ENCODE measurements at places on chromosomes 1 and 21.

DNA sequence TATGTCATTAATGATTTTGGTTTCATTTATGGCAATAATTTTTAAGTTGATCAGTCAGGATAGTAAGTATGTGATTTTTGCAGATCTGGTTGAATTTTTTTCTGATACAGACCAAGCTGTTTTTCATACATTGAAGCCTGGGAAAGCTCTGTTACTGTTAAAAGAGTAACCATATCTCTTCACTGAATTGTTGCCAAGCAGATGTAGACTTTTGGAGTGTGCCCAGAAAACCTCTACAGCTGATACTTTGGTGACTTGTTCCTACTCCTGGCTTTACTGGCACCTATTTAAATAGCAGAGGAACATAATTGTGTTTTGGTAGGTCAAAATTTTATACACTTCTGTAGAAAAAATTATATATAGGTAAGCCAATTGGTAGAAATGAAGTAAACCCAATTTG lies 49.4 kb downstream of the NFIA start:
- no peak for DNase-seq

DNA sequence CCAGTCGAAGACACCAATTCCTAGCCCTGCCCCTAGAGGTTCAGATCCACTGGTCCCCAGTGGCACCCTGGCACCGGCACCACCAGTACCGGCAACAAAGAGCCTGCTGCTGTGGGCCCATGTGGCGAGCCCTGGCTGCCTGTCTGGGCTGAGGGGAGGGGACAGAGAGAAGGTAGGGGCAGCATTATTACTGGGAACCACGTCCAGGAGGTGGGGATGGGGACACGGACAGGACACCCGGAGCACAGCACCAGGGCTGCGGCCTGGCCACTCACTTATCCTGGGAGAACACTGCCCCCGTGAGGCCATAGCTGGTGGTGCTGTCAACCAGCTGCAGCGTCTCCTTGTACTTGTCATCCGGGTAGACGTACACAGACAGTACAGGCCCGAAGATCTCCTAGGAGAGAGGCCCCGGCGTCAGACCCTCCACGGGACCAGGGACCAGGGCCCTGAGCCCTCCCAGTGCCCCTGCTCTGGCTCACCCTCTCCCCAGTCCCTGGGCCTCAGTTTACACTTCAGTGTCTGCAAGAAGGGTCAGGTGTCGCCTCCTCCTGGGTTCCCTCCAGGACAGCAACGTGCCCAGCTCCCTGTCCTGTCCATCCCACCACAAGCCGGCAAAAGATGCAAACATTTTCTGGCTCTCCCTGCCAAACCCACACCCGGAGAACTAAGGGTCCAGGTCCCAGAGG lies 15.8 kb upstream of the TAS1R2 start:
- DNase-seq: peak; percentile 19

- no peak for DNase-seq
These were observed 2.9 kb upstream of the EDN2 start for GRCh38 chr1:41487126-41488039.

GRCh38 chr1:63264161-63264560 lies 58.2 kb upstream of the FOXD3 start:
- DNase-seq: no peak

DNA sequence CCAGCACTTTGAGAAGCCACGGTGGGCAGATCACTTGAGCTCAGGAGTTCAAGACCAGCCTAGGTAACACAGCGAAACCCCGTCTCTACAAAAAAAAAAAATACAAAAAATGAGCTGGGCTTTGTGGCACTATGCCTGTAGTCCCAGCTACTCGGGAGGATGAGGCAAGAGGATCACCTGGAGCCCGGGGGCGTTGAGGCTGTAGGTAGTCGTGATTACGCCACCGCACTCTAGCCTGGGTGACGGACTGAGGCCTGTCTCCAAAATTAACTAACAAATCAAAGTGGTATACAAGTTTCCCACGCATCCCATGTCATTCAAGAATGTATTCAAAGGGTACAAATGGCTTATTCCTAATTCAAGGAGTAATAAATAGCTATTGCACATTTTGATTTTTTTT lies 2.4 kb downstream of the AUNIP start:
- DNase-seq: no peak

DNA sequence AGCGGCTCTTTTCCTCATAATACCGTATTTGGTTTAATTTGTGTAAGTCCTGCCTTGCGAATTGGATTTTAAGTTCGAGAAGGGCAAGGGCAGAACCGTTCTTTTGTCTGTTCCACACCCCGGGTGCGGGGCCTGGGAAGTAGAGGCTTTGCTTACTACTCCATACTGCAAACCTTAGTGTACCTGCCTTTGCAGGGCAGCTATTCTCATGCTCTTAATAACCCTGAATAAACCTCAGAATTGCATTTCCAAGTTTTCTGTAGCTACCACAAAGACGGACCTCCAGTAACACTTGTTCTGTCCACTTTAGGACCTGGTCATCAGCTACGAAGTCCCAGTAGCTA lies 657 bp upstream of the HNRNPU start:
- peak; percentile 7 for DNase-seq

DNA sequence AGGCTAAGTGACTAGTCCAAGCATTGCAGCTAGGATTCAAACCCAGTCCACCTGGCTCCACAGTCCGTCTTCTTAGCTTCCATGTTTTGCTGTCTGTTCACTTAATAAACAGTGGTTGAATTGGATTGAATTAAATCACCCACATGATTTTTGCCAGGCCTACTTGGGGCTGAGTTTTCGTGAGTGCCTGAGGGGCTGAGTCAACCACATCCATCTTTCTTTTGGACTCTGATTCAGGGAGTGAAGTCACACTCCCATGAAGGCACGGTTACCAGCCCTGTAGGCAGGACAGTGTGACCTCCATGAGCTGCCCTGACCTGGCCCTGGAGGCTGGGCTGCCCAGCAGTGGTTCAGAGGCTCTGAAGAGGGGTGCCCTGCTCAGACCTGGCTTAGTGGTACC lies 123.7 kb downstream of the ACTL8 start:
- DNase-seq: no peak

GRCh38 chr1:13617108-13617507 lies 33.5 kb downstream of the PDPN start:
- DNase-seq: no peak

DNA sequence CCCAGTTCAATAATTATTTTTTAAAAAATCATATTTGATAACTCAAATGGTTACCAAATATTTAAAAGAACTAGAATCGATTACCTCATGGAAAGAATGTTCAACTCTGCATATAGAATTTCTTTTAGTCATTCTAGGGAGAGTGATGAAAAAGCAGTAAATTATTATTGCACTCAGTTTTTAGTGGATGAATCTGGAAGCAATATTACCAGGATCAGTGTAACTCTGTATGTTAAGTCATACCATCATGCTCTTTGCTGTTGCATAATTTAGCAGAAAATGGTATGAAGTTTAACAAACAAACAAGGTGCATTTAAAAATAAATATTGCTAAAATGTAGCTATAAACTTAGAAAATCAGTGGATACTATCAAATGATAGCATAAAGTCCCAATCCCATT lies 46.1 kb upstream of the ARHGAP29 start:
- no peak for DNase-seq

DNA sequence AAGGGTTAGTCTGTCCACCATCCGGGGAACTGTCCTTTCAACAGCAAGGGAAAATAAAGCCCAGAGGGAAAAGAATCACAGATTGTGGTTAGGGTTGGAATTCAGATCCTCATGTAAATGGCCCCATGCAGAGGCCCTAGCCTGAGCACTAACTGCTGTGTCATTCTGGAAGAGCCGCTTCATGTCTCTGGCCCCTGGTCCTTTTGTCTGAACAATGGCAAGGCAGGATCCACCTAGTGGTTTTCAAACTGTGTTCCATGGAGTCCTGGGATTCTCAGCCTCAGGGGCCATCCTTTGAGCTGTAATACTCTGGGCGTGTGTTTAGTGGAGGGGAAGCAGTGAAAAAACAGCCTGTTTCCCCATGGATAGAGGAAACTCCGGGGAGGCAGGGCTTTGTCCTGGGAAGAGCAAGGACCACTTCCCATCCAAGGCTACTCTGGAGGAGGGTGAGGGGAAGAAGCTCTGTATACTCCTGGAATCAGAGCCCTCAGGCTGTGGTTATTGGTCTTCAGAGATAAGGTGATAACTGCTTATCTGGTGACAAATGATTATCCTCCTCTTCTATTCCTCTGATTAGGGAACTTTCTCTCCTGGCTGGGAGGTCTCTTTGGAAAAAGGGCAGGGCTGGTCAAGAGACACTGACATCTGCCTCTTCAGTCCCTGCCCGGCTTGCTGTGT lies 19.2 kb downstream of the PAX7 start:
- no peak for DNase-seq

DNA sequence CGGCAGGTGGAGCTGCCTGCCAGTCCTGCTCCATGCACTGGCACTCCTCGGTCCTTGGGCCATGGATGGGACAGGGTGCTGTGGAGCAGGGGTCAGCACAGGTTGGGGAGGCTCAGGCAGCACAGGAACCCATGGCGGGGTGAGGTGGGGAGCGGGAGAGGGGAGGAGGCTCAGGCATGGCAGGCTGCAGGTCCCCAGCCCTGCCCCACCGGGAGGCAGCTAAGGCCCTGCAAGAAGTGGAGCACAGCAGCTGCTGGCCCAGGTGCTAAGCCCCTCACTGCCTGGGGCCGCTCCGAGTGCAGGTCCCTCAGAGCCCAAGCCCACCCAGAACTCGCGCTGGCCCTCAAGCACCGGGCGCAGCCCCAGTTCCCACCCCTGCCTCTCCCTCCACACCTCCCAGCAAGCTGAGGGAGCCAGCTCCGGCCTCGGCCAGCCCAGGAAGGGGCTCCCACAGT lies 691 bp upstream of the GBP5 start:
- no peak for DNase-seq

DNA sequence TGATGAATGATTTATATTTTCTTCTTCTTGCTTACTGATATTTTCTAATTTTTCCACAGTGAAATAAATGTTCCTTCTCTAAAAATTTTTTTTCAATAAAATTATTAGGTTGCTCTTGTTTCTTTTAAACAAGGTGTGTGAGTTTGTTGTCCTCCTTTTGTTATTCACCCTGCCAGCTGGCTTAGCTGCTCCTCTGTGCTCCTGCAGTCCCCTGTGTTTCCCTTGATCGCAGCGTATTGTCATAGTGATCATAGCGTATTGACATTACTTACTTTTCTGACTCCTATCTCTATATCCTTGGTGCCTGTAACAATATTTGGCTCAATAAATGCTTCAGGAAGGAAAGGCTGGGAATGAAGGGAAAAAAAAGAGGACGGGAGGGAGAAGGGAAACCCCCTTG lies 24.9 kb upstream of the PODN start:
- no peak for DNase-seq

DNA sequence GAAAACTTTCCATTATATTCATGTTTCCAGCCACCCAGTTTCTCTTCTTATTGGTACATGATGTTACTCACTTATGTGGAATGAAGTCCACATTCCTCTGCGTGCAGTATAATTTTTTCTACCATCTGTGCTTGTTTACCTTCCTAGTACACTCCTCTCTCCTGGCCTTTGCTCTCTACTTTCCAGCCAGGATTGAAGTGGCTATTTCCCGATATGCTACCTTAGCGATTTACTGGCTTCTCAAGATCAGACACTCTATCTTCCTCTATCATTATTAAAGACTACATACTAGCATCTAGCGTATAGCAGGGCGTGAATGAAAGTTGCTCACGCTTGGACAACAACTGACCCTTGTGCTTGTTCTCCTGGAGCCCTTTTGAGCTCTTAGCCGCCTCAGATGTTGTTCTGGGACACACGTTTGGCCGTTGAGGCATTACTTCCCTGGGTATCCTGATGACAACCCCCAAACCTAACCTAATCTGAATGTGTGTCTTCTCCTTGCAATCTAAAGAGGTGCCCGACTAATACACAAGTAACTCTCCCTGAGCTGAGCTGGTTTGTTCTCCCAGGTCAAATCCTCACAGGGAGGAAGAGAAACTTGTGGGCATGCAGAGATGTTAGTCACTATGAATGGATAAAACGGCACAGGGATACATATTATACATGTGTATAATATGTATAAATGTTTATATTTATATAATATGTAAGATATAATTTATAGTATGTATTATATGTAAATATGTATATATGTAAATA lies 13.4 kb upstream of the MTARC2 start:
- no peak for DNase-seq

DNA sequence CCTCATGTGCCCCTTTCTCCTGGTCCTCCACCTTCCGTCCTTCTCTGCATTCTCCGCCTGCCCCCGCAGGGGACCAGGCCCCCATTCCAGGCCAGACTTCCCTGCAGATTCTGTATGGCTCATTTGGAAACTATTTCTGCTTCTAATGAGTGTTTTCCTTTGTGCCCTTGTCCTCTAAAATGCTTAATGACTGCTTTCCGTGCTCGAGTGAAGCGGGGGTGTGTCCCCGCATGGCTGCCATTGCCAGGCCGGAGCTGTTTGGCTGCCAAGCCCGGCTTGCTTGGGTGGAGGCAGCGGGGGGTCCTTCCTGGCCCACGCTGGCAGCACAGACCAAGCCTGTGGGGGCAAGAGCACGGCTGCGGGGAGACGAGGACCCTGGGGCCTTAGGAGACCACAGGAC lies 299.3 kb upstream of the VAMP3 start:
- no peak for DNase-seq

GRCh38 chr1:79852004-79852403 lies 845.5 kb upstream of the ADGRL4 start:
- no peak for DNase-seq

DNA sequence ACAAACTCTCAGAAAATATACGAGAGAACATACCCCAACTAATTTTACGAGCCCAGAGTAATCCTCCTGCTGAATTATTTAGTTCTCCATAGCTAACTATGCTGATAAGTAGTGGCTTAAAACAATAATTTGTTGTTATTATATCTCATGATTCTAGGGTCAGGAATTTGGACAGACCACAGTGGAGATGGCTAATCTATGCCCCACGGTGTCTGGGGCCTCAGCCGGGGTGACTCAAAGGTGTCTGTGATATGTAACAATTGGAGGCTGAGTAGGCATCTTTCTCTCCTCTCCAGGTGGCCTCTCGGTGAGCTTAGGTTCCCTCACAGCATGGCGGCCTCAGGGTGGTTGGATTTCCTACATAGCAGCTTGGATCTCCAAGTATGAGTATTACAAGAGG lies 35.4 kb upstream of the FOXO6 start:
- DNase-seq: no peak

DNA sequence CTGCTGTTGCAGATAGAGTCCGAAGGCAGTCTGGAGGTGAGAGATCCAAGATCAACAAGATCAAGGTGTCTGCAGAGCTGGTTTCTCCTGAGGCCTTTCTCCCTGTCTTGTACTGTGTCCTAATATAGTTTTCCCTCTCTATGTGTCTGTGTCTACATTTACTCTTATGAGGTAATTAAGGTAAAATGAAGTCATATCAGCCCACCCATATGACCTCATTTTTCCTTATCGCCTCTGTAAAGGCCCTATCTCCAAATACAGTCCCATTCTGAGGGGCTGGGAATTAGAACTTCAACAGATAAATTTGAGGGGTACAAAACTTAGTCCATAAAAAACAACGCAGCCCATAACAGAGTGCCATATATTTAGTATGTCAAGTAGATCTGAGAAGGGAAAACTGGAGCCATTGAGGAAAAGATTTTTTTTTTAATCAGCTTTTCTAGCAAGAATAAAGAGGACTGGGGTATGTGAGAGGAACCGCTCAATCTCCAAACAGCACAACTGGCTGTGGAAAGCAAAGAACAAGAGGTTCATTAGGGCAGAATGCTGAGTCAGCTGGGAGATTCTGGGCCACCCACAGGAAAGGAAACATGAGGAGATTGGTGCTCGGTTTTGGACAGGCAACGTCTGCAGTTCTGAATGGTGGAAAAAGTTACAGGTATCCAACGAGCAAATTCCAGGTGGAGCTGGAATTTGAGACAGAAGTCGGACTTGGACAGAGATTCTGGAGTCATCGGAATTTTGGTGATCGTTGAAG lies 65.7 kb downstream of the MAP3K21 start:
- DNase-seq: no peak

GRCh38 chr21:33199516-33200217 lies 30.1 kb upstream of the IFNAR2 start:
- peak; percentile 31 for DNase-seq

- DNase-seq: no peak
These were observed 773 bp upstream of the DDX59 start for GRCh38 chr1:200670242-200671118.
